ENCODE measurements at places on chromosomes 1 and 21.

DNA sequence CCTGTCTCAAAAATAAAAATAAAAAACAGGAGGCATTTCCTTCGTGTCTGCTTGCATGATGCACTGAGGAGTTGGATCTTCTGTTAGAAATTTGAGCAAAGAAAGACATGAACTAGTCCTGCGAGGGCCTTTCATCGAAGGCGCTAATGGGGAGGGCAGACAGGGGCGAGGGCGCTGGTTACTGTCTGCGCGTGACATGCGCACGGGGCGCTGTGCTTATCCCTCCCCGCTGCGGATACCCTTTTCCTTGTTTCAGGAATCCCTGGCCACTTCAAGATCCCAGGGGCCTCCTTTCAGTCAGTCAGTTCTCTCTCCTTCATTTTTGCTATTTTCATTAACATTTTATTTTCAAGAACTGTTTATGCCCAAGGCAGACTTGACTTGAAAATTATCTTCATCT is 545.8 kb downstream of the KIF26B start:
- DNase-seq, result no peak

GRCh38 chr21:38853421-38853919 is 47.7 kb downstream of the ETS2 start:
- no peak for DNase-seq

GRCh38 chr1:16122350-16122881 is 33.5 kb downstream of the EPHA2 start:
- no peak for DNase-seq

DNA sequence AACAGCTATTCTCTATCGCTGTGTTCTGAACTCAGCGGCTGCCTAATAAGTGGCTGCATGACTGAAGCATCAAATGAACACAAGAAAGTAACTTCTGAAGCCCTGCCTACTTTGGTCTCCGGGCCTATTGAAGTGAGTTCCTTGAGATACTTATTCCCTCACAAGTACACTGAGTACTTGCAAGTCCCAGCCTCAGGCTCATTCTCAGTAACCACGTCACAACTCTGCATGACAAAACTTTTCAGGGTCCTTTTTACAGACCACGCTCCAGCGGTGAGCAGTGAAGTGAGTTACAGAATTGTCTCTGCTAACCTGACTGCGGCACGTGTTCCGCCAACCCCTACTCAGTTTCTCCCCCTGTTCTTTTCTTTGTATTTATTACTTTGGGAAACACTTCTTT is 1342.7 kb upstream of the ADGRL4 start:
- DNase-seq, result no peak

- no peak for DNase-seq
Observed at GRCh38 chr1:186465946-186466345, 5.0 kb upstream of the PDC start.

All from neuronal stem cell (in vitro differentiated cells).